ENCODE measurements at places on chromosomes 7 and 10.

DNA sequence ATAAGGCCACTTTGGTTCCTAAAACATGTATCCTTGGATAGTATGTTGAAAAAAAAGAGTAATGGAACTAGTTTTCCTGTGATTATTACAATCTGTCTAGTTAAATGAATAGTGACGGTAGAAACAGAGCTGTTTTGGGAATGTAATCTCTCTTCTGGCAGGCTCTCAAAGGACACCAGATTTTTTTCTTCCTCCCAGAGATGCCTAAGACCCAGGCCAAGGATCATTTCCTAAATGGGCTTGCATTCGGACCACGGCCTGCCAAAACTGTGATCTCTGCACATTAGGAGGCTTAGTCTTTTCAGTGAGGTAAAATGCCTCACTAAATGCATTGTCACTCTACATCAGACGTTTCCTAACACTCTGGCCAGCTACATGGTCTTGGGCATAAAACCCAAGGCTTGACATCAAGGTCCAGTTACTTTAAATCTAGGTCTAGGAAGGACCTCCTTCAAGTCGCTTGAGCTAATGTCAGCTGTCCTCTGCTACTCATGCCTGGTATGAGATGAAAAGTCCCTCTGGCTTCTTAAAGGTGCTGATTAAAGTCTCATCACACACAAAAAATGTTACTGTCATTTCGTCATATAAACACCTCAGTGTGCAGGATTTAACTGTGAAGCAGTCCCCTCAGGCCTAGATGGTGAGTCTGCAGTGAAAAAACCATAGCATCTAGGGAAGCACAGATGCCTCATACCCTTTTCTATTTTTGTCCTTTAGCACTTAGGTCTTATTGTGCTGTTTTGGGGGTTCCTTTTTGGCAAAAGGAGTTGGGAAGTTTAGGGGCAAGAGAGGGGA, 47.7 kb downstream of the DLD start:
- DNase-seq = no peak

DNA sequence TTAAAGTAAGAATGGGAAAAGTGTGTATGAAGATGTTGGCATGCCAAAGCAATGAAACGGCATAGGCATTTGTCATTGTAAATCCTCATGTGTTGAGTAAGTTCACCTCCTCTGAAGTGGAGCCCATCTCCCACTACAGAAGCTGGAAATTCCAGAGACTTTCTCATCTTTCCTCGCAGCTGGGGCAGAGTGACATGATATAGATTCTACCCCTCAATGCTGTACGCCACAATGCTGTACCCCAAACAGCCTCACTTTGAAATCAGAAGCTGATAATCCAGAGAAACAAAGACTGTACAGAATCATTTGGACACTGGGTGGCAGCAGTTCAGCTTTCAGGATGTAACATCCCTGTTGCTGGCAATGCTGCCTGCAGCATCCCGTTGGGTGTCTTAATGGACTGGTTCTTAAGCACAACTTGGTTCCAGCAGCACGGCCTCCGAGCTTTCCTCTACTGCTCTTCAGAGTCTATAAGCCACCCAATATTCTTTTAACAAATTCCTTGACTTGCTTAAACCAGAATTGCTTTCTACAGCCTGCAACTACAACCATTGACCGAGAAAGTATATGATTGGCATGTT, 18.8 kb downstream of the ZC3HAV1L start:
- peak; percentile 78 for DNase-seq

- no peak for DNase-seq
Measured at GRCh38 chr10:72841487-72841886, 52.1 kb upstream of the OIT3 start.

GRCh38 chr7:74094224-74095101, 10.9 kb downstream of the LIMK1 start:
- DNase-seq = peak; percentile 82

DNA sequence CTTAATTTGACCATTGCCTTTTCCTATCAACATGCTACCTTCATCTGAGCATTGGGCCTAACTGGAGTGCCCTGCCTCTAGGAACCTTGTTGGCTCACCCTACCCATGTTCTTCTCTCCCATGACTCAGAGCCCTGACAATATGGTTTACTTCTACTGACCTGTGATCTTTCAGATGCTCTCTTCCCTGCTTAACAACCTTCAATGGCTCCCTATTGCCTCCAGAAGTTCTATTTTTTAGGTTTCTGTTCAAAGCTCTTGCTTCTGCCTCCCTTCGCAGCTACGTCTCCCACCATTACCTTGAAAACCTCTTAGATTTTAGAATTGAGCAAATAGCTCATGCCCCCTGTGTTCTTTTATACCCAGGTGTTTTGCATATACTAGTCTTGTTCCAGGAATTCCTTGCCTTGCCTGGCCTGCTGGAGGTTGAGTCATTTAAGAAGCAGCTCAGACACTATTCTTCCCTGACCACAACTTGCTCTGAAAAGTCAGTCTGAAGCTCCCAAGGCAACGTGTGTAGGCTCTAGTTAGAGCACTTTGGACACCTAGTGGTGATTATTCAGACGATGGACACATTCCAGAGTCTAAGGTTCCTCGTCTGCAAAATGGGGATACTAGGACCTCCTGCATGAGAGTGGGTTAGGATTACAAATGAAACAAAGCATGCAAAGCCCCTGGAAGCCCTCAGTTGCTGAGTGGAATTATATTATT, 64.4 kb upstream of the EMX2 start:
- no peak for DNase-seq

DNA sequence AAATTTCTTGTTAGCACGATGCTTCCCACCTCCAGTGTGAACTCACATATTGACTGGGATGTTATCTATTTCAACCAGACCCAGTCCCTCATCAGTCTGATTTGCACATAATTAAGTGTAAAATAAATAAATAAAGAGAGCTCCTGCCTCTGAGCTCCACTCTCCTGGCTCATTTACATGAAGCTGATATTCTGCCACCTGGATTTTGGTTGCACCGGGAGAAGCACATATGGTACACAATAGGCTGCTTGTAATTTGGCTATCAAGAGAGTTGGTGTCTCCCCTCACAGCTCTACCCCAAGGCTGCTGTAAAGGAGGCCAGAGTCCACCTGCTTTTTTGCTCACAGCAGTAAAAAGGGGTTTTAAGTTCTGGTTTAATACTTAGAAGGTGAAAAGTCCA, 610.5 kb downstream of the KCNMA1 start:
- DNase-seq = no peak

DNA sequence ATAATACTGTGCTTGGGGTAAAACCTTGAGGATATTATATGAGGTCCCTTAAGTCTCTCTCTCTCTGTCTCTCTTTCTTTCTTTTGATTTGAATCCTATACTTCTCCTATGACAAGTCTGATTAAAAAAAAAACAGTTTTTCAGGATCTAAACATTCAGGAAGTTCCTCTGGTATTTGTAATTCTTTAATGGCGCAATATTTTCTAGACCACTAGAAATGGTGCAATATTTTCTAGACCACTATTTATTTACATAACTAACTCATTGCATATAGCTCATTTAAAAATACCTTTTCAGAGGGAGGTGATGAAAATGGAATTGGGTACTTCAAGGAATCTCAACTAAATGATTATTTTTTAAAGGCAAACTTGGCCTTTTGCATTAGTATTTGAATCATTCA, 1235.3 kb downstream of the GATA3 start:
- no peak for DNase-seq

- DNase-seq = no peak
Measured at GRCh38 chr10:29920408-29921070, 138.8 kb downstream of the JCAD start.

GRCh38 chr10:716821-717220, 27.4 kb upstream of the DIP2C start:
- no peak for DNase-seq

DNA sequence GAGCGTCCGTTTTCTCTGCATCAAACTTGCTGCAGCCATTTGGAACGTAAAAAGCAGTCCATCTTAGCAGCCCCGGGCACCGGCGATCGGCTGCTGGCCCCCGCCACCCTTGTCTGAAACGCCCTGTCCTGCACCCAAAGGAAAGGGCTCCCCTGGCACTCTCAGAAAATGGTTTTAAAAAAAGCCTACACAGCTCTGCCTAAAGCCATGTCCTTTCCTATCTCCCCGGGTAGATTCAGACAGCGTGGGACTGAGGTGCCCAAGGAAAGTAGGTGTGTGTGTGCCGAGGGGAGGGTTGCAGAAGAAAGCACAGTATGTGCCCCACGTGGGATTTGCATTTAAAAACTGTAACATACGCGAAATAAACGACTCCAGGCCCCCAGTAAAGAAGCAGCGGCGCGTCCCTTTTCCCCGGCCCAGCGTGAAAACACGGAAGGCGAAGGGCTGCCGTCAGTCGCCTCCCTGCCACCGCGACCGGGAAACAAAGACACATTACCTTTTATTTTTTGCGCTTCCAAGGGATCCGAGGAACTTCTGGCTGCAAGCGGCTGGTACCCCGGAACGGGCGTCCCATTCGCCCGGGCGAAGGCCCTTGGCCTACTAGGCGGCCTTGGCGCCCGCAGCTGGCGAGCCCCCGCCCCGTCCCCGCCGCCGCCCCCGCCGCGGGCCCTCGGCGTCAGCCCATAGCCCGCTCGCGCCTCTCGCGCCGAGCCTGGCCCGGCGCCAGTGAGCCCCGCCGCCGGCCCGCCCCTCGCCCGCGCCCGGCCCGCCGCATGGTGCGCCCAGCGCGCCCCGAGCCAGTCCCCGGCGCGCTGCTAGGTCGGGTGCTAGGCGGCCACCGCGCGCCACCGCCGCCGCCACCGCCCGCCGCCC, 304.6 kb downstream of the PRPF18 start:
- DNase-seq = no peak

- no peak for DNase-seq
Measured at GRCh38 chr10:98445200-98445812, 1.4 kb downstream of the HPS1 start.

DNA sequence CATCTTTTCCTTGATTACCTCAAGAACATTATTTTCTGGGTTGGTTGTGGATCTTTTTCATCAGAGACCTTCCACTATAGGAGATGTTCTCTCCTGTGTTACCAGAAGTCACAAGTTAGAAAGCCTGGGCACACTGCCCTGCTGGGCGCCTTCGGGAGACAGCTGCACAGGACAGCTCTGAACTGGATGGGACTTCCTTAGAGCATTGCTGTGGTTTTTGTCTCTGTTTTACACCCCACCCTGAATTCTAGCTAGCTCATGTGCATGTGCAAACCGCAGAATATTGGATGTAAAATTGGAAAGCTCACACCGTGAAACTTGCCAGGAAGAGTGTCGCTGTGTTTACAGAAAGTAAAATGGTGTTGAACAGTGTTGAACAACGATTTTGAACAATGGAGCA, 54.4 kb upstream of the SEC61G start:
- no peak for DNase-seq

DNA sequence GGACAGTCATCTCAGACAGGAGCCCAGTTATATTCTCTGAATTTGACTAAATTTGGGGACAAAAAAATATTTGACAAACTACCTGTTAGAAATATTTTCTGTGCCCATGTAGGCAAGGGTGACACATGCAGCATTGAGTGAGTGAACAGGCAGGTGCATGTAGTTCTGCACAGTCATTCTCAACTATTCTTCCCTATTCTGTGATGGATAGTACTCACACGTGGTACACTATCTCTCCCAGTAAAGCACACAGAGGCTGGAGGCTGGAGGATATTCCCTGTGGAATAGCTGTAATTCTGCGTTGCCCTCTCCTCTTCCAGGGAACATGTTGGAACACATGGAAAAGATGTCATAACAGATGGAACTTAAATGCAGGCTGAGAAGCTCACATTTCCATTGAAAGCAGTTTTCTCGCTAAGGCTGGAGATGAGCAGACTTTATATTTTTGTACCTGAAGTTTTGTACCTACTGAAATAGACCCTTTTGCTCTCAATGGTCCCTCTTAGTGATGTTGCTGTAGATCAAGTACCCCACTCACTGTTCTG, 75.0 kb downstream of the GPR141 start:
- no peak for DNase-seq

- DNase-seq = no peak
Measured at GRCh38 chr10:107425931-107426553, 261.5 kb upstream of the SORCS1 start.

GRCh38 chr7:36132012-36132411, 21.0 kb upstream of the EEPD1 start:
- no peak for DNase-seq

GRCh38 chr7:2760098-2760889, 72.3 kb downstream of the AMZ1 start:
- peak; percentile 72 for DNase-seq

DNA sequence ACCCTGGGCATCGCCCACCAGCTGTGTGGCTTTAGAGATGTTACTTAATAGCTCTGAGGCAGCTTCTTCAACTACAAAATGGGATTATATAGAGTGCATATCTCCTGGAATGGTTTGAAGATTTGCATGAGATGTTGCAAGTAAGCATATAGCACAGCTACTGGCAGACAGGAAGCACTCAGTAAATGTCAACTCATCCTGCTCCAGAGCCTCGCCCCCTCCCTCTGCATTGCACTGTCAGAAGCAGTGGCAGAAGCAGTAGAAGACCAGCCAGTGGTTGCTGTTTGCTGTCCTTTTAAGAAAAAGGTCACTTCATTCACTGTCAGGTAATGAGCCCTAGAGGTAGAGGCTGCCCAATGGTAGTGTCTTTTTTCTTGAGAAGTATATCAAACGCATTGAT, 180.0 kb upstream of the GHITM start:
- DNase-seq = no peak

- no peak for DNase-seq
Measured at GRCh38 chr10:110535958-110536891, 31.3 kb upstream of the SMC3 start.

DNA sequence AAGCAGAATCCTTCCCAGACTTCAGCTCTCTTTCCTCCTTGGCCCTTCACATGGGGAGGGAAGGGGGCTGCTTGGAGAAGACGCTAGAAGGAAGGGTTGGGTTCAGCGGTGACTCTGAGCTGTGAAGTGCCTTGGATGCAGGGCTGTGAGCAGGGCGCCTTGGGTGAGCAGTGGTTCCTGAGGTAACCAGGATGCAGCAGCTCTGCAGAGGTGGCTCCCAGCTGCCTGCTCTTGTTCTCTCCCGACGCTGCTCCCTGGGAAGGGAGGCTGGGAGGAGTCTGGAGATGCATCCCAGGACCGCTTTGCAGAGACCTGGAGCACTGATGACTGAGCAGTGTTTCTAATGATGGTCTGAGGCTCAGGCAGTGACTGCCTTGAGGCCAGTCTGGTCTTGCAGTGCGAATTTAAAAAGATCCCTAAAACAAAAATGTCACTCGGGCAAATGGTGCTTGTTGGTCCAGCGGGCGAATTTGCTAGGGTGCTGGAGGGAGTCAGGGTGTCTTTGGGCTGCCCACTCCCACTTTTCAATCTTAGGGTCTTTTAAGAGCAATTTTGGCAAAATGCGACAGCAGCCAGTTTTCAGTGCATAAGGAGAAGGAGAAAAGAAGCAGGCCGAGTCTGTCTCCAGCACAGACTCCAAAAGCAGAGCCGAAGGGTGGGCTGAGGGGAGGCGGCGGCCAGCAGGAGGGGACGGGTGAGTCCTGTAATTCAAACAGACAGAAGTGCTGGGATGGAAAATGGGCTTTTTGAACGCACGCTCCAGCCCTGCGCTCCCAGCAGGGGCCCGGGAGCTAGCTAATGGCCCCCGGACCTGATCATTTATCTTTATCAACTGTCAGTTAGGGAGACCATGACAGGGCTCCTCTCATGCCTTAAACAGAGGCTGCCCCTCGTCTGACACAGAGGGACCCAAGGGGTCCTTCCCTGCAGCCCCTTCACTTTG, 191.2 kb upstream of the SHH start:
- DNase-seq = no peak

Measured in NCI-H2029 (cell line).